Activated T-cell treated with anti-CD3 and anti-CD28 coated beads for 1 hour (primary cell): ENCODE measurements at places on chromosomes 6 and 20.

DNA sequence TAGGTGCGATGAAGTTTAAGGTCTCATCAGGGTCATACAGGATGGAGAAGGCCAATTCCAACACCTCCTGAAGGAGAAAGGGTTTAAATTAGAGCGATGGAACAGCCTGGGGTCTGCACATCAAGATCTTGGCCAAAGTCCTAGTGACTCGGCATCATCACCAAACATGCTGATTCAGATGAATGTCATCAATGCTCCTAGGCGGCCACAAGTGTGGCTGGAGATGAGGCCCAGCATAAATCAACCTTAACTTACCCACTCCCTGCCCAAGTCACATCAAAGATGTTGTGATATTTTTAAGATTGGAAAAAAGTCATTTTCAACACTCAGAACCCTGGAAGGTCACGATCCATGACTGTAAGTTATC, 37.5 kb downstream of the ELMO2 start:
- DNase-seq: no peak

DNA sequence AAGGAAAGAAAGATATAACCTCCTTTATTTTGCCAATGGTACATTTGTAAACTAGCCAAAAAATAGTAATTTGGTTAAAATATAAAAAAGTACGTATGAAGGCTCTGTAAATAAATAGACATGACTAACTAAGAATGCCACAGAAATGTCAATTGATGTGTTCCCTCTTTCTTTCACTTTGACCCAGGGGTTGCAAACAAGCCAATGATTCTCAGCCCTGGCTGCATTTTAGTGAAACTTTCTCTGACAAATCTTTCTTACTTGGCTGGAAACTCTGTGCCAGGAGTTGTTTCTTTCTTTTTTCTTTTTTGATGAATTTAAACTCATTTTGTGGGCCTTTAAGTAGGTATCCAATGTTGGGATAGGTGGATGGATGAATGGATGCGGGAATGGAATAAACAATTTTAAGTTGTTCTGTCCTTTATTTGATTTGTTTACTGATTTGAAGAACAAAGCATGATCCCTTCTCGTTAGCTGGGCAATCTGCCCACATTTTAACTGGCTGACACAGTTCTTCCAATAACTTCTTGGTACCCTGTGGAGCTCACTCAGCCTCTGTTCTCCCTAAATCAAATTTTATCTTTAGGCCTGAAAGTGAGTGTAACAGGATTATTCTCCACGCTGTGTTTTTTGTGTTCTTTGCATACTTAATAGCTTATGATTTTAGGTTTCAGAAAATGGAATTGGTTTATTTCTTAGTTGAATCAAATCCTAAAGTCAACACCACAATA, 58.6 kb upstream of the GCLC start:
- no peak for DNase-seq

DNA sequence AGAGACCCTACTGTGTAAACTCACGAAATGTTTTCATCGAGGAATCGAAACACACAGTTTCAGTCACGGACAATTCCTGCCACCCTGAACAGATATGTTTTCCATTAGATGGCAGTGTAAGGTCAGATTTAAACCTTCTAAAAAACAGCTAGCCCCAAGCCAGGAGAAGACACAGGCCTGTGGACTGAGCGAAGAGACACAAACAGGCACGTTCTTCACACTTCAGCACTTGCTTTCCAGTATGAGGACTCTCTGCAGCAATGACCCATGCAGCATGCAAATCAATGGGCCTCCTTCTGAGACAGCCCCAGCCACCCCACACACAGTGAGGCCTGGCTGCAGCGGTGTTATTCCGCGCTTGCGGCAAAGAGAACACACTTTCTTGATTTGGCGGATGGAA, 31.9 kb downstream of the HUS1B start:
- no peak for DNase-seq

DNA sequence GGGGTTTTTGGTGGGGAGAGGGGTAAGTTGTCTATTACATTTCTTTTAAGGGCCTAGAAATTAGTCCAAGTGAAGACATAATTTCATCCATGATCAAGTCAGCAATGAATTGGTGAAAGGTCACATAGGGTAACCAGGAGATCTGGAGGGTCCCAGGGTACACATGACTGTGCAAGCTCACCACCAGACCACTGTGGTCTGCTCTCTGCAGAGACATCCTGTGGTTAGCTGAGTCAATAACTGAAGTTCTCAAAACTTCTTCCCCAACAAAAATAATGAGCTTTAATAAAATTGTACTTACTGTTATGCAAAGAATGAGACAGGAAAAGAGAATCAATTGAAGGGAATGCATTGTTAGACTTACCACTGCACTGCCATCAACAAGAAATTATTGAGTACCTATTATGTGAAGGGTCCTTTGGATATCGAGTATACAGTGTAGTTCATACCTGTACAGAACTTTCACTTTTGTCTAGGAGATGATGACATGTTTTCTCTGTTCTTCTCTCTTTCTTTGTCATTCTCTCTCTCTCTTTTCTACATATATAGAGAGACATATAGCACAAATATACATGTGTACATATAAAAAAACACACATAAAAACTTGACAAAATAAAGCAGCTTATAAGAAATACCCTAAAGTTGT, 209.8 kb downstream of the GJA1 start:
- DNase-seq: no peak
